Hematopoietic multipotent progenitor cell treated with erythropoietin and hydrocortisone succinate and interleukin-3 and kit ligand, for 6 days (in vitro differentiated cells): ENCODE measurements at places on chromosomes 13 and 19.

- peak; percentile 16 for DNase-seq
These were observed 135.5 kb downstream of the KLF5 start for GRCh38 chr13:73194310-73194709.

GRCh38 chr13:113904411-113904810 is 40.5 kb upstream of the GAS6 start:
- DNase-seq = peak; percentile 24

DNA sequence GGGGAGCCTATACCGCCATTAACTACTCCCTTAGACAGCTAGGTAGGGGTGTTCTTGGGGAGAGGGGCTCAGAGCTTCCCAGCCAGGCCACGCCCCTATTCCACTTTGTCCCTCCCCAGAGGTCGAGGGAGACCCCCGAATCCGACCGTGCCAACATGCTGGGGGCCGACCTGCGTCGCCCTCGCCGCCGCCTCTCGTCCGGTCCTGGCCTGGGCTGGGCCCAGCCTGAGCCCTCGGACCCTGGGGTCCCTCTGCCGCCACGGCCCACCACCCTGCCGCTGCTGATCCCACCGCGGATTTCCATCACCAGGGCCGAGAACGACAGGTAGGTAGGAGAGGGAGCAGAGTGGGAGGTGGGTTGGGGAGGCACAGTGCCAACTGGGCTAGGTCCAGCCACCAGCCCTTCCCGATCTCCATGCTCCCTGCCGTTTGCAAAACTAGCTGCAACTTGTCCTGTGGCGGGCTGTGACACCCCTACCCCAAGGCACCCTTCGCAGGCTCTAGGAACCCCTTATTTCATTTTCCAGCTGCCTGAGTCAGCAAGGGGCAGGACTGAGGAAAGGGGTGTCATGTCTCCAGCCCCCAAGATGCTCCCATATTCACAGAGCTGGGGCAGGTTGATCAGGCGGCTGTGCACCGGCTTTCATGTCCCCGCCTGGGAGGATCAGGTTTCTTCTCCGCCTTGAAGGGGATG is 2.6 kb upstream of the PDE4A start:
- peak; percentile 41 for DNase-seq

GRCh38 chr19:6318772-6319171 is 14.6 kb downstream of the ACER1 start:
- DNase-seq = no peak

- no peak for DNase-seq
These were observed 26.8 kb downstream of the SAFB2 start for GRCh38 chr19:5595745-5596144.

- DNase-seq = no peak
These were observed 30.5 kb upstream of the TUBGCP3 start for GRCh38 chr13:112618501-112618900.

- peak; percentile 59 for DNase-seq
These were observed 8.7 kb upstream of the SERPINE3 start for GRCh38 chr13:51330791-51331190.
